ENCODE measurements at places on chromosomes 2 and 18. TPM values are rescaled to one million over a fixed set of nuclear protein-coding genes. Genes with fewer than 3 reads are reported as not detected.

REEP1 gene
- total RNA-seq = 4.0 TPM

HOXD4 gene
- 0.78 TPM for total RNA-seq

GRCh38 chr2:186052930-186053329, 314.3 kb downstream of the FSIP2 start:
- no peak overlapping the region for H3K27ac ChIP-seq
- no peak overlapping the region for H3K4me3 ChIP-seq

GRCh38 chr2:149370061-149370775, 39.8 kb downstream of the LYPD6 start:
- peaks cover 12% of the 10 kb centered on the region for H3K4me1 ChIP-seq
- H3K27ac ChIP-seq = no peak overlapping the region
- no peak for DNase-seq
- H3K36me3 ChIP-seq = no peaks in the 10 kb centered on the region
- H3K27me3 ChIP-seq = no peaks in the 10 kb centered on the region
- H3K4me3 ChIP-seq = no peak overlapping the region
